Activated CD4-positive, CD25-positive, alpha-beta regulatory T cell treated with anti-CD3 and anti-CD28 coated beads, Interleukin-2, amount 50 U/mL, for 24 hours (primary cell): ENCODE measurements at places on chromosomes 13 and 19.

DNA sequence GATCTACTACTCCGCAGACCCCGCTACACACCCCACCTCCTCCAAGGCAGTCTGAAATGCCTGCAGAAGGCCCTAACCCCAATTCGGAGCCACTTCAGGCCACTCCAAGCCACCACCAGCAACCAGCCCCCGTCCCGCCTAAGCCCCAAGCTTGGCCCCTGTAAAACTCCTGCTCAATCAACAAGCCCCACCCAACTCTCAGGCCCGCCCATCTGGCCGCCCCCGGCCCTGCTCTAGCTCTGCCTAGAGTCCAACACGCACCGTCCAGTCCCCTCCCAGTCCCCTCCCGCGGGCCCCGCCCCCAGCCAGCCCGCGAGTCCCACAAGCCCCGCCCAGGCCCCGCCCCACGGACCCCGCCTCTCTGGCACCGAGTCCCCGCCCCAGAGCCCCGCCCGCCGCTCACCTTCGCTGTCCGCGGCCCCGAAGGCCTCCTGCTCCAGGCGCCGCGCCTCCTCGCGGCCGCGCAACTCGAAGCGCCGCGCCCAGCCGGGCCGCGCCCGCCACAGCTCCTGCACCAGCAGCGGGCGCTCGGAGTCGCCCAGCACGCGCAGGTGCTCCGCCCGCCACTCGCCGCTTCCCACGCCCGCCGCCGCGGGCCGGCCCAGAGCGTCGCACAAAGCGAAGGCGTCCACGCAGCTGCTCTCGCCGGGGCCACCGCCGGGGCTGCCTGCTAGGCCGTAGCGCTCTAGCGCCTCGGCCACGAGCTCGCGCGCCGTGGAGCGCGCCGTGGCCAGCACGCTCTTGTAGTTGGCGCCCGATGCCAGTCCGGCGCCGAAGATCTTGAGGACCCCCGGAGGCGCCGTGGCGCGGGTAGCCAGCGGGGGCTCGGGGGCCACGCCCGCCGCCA is 1.6 kb downstream of the RASIP1 start:
- ATAC-seq, result peak; percentile 94

- peak; percentile 29 for ATAC-seq
Observed at GRCh38 chr19:50330365-50331078, 1.3 kb upstream of the KCNC3 start.

- no peak for ATAC-seq
Observed at GRCh38 chr13:75724752-75725517, 88.8 kb downstream of the LMO7 start.

DNA sequence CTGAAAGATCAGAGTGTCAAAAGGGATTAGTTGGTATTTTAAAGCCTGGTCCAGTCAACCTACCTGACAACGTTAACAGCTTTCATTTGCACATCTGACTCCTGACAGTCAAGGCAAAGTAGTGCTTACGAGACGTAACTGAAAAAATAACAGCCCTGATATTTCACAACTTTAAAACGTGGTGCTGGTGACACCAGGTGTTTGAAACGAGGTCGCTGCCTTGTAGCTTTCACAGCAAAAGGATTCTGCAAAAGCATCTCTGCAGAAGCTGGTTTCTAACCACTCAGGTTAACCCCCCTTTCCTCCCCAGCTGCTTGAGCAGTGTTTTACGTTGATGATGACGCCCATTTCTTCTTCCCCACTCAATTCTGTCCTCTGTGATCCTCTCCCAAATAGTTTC is 23.3 kb downstream of the GGACT start:
- no peak for ATAC-seq

GRCh38 chr13:95564091-95564490 is 11.6 kb downstream of the CLDN10 start:
- ATAC-seq, result no peak

DNA sequence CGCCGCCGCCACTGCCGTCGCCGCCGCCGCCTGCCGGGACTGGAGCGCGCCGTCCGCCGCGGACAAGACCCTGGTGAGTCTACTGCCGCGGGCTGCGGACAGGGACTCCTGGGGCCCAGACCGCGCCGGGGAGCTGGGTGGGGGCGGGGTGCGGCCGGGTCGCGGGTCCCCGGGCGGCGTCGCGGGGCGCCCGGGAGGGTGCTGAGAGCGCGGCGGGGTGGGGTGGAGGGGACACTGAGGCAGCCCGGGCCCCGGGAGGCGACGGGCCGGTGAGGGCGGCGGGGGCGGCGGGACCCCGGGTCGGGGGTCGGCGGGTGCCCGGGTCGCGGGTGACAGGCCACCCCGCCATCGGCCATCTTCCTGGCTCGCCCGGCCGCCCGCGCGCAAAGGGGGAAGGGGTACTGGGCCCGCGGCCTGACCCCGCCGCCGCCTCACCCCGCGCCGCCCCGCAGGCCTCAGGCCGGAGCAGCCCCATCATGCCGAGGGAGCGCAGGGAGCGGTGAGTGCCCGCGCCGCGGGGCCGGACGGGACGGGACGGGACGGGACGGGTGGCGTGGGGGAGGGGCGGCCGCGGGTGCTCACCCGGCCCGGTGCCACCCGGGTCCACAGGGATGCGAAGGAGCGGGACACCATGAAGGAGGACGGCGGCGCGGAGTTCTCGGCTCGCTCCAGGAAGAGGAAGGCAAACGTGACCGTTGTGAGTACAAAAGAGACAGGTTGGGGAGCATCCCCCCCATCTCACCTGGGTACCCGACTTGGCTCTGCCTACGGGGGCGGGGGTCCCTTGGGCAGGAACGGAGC is 489 bp downstream of the CCNE1 start:
- ATAC-seq, result peak; percentile 2

GRCh38 chr19:49682274-49682673 is 5.2 kb downstream of the PRMT1 start:
- no peak for ATAC-seq
